Stimulated activated CD4-positive, alpha-beta T cell treated with anti-CD3 and anti-CD28 coated beads, TNF-alpha, amount 100 ng/mL, for 1 hour (primary cell): ENCODE measurements at places on chromosomes 6 and 20.

GRCh38 chr6:117143647-117144046, 121.7 kb upstream of the VGLL2 start:
- DNase-seq: no peak

- no peak for DNase-seq
Measured at GRCh38 chr6:157660414-157660813, 162.6 kb upstream of the SNX9 start.

- DNase-seq: no peak
Measured at GRCh38 chr20:17882834-17883591, 85.6 kb downstream of the SNX5 start.

DNA sequence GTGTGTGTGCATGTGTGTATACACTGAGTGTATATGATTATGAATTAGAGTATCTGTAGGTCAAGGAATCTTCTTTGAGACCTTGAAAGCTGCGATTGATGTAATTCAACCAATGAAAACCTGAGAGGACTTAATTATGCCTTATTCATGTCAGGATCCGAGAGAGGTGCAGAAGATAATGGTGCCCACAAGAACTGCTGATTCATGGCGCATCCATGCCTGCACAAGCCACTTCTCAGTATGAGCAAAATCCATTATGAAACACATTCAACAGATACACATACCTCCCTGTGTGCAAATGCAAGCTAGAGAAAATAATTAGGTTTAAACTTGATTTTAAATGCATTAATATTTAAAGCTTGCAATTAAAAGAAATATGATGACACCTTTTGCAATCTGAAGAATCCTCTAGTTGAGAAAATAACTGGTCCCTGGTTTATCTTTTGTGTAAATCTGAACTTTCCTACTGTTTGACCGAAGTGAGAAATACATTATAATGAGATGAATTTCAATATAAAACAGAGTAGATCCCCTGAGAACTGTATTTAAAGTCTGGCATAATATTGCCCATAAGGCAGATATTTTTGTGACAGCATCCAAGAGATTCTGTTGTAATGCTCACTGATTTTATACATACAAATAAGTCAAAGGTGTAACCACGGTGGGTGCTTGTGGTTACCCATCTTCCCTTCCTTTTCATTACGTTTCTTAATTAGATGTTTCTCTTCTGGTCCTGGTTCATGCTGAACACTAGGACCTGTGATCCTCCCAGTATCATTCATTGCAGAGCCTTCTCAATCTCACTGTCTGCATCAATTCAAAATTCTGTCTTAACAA, 45.6 kb downstream of the LY86 start:
- no peak for DNase-seq

DNA sequence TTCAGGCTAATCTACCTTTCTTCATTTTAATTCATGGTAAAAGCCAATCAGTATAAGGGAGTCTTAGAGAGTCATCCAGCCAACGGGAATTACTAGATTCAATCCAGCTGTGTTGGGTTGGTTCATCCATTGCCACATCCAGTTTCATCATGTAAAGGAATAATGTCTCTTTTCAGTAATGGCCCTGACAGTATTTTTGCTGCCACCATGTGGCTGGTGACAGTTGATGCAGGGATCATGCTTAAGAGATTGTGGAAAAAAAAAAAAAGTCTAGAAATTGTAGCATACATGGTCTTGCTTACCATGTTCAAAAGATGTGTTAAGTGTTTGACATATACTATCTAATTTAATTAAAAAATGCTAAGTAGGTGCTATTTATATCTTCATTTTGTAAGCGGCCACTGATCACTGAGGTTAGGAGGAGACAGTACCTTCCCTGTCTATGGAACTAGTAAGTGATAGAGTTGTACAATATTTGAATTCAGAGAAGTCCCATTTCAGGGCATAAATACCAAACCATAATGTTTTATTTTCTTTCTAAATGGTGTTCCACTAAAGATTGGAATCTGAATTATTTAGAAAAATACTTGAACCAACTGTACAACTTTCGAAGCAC, 135.9 kb downstream of the KHDRBS2 start:
- DNase-seq: no peak

DNA sequence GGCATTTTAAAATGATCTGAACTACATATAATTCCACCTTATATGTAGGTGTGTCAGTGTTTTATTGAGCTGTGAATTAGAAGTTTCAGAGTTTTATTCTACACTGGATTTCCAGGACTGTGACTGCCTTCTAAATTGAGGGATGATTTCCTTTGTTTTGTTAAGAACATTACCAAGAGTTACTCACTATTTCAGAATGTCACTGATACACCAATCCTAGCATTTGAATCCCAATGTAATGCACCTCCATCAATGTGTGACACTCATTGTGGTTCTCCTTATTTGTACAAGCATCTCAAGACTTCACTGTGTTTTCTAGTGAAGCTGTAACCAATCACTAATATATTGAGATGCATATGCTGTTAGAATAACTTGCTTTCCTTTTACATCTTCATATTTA, 86.8 kb downstream of the PLCB1 start:
- no peak for DNase-seq

DNA sequence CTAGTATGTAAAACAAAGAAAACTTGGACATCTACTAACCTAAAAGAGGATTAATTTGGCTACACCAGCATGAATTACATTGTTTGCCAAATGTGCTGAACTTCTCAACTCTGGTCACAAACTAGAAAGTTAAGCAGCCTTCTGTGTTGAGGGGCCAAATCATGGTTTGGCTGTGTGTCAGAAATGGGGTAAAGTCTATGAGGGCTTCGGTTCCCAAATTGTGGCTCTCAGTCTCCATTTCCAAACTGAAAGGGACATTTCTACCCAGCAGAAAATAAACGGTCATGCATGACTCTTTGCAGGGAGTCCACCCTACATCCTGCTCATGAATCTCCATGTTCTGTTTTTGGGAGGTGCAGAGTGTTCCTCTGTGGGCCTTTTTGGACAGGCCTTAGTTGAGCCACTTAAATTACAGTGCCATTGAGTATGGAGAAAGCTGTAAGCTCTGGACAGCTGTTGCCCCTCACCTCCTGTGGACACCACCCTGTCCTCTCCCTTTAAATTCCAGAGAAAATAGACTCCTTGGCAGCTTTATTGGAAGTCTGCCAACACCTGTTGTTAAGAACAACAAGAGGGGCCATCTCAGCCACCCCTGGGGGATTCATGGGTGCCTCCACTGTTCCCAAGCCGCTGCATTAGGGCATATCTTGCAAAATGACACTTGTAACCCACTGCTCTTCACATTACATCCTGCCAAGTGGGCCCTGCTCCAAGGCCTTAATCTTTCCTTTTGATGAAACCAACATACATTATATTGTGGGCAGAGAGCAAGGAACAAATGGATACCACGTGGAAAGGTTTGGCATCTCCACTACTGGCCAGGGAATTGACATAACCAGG, 27.5 kb upstream of the SNRPC start:
- DNase-seq: no peak

- no peak for DNase-seq
Measured at GRCh38 chr6:143555071-143555492, 43.6 kb upstream of the FUCA2 start.

DNA sequence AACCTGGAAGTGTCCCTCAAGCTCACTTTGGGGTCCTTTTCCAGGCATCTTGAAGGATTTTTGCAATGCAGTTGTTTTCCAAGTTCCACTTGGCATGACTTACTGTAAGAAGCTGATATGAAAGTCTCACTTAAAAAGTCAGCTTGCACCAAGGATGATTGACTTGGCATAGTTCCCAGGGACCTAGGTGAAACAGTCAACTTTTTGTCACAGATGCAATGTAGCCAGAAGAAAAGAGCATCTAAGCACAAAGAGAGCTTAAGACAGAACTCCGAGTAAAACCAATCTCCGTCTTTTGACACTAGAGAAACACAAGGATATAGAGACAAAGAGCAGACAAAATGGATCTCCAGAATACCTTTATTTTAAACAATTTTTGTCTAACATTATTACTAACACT, 2.6 kb upstream of the ZSCAN12 start:
- DNase-seq: no peak

DNA sequence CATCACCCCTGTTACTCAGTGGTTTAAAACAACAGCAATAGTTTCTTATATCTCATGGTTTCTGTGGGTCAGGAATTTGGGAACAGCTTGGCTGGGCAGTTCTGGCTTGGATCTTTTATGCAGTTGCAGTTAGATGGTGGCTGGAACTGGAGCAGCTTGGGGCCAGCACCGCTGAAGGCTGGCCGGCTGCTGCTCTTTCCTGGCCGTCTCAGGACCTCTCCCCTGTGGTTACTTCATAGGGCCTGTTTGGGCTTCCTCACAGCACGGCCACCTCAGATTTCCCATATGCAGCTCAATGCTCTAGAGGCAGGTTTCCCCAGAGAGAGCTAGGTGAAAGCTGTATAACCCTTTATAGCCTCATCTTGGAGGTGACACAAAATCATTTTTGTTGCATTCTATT, 15.6 kb downstream of the PKIG start:
- no peak for DNase-seq

GRCh38 chr6:90045535-90045934, 151.3 kb downstream of the GJA10 start:
- no peak for DNase-seq

GRCh38 chr6:92023410-92023966, 1395.9 kb downstream of the EPHA7 start:
- DNase-seq: no peak

GRCh38 chr6:100454551-100455229, 10.0 kb downstream of the SIM1 start:
- DNase-seq: no peak
